Neural crest cell (in vitro differentiated cells): ENCODE measurements at places on chromosomes 4 and X.

GRCh38 chrX:110133735-110134370 is 130.9 kb downstream of the TMEM164 start:
- no peak for DNase-seq

DNA sequence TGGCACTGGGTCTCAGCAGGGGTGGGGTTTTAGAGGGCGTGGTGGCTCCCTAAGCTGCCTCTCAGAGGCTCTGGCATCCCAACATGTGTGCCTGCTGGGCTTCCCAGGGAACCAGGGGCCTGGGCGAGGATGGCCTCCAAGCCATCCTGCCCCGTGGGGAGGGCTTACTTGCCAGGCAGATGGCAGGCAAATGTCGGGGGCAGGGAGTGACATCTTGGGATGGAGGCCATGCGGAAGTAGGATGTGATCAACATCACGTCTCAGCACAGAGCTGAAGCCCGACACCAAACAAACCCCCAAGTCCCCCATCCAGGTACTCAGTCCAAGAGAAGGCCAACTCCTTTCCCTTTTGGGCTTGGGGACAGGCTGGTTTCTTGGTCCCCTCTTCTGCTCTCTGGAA is 4.7 kb downstream of the L1CAM start:
- no peak for DNase-seq

GRCh38 chrX:153827016-153827415 is 3.3 kb downstream of the PDZD4 start:
- no peak for DNase-seq

GRCh38 chrX:153958605-153959004 is 13.0 kb downstream of the HCFC1 start:
- DNase-seq: no peak

- peak; percentile 21 for DNase-seq
Observed at GRCh38 chrX:65451663-65452062, 82.9 kb downstream of the LAS1L start.

GRCh38 chr4:26873391-26874026 is 12.9 kb downstream of the STIM2 start:
- DNase-seq: no peak

DNA sequence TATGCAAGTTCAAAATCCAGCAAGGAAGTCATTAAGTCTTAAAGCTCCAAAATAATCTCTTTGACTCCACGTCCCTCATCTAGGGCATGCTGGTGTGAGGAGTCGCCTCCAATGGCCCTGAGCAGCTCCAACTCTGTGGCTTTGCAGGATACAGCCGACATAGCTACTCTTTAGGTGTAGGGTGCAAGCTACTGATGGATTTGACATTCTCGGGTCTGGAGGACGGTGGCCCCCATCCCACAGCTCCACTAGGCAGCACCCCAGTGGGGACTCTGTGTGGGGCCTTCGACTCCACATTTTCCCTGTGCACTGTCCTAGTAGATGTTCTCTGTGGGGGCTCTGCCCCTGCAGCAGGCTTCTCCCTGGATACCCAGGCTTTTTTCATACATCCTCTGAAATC is 333.2 kb upstream of the FGF13 start:
- DNase-seq: no peak

DNA sequence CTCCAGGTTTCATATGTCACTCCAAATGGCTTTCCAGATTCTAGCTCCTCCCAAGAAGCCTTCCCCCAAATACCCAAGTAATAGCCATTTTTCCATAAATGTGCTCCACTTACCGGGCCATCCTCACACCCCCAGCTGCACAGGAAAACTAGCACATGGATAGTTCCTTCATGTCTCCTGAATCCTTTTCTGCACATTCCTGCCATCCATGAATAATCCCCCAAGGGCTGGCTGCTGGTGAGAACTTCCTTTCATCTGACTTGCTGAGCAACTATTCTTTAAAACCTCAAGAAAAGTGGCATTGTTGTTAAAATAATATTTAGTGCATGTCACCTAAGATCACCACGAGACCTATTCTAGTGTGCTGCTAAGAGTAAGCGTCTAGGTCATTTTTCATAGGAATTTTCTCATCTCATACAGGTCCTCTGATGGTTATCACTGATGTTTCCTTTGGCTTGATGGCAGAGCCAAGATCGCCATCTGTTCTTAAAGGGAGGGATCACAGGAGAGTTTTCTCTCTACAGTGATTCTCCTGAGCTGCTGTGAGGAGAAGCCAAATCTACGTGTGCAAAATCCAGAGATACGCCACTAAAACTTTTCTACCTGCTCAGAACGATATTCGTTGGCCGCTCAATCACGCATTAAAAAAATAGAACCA is 71.3 kb downstream of the MAP3K15 start:
- no peak for DNase-seq

DNA sequence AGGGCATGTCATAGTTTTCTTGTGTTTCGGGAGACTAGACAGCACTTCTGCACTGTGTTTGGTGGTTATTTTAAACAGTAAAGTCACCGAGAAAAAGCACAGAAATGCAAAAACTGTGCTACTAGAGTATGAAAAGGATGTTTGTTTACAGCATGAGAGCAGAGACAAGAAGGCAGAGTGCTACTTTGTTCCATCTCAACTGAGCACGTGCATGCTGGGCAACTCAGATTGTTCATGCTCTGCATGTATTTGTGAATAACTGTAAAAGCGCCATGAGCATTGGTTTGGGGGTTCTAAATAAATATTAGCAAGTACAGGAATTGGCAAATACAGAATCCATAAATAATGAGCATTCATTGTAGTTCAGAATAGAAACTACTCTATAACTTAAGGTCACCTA is 7.4 kb downstream of the EVC start:
- DNase-seq: no peak

DNA sequence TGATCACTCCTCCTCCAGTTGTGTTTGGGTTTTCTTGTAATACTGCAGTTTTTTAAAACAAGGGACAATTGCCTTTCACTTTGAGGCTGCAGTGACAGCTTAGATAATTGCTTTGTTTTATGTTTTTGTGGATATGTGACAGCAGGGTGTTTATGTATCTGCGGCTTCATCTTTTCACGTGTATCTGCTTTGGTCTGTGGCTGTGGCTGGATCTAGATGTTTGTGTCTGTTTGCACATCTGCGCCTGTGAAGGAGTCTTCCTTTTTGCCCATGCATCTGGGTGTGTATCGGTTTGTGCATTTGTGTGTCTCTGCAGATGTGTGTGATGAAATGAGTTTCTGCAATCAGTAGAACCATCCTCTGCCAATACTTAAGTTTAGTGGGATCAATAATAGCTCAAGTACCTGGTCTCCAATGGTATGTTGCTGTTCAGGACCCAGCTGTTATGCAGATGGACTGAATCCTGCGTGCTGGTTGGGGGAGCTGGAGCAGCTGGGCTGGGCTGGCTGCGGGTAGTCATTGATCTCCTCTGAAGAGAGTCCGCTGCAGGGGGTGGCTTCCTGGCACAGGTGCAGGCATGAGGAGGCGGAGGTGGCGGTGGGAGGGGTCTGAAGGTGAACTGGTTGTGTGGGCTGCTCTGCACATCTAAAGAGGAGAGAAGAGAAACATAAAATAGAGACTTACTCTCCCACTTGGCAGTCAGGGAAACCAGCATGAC is 390.3 kb downstream of the SH2D1A start:
- DNase-seq: no peak

- no peak for DNase-seq
Observed at GRCh38 chr4:54184581-54184980, 44.5 kb upstream of the PDGFRA start.

DNA sequence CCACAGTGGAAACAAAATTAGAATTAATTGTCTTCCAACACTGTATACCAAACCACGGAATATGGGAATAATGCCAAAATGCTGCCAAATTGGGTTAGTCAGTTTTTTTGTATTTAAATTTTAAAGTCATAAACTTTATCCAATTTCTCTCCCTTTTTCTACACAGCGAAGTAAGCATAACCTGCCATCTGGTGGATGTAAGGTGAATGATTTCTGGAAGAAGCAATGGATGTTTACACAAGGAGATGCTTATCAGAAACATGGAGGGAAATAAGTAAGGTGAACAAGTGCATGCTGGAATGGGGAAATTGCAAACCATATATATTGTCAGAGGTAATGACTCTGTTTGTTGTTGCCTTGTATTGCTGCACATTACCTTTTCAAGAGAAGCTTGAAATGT is 691.9 kb downstream of the TECRL start:
- no peak for DNase-seq

GRCh38 chr4:825971-826330 is at the start of gene CPLX1:
Gene CPLX1 (minus strand): TSS chr4:826129. CDS start chr4:824522, 1,607 bp downstream.
- no peak for DNase-seq

GRCh38 chr4:104906276-104906675 is 240.4 kb upstream of the TET2 start:
- DNase-seq: no peak

DNA sequence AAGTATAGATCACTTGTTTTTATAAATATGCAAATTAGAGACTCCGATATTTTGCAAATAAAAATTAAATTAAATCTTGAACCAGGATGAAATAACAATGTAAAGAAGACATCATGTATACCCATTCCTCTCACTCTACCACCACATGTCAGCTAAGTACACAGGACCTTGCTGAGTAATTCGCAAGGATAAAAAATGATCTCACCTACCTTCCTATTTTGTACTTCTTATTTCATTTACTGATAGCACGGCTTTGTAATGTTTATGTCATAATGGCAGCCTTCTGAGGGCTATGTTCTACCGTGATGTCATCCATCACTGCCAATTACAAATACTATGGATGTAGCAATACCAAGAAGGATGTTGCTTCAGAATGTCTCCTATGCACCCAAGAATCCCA is 10.9 kb upstream of the SMR3B start:
- DNase-seq: no peak

GRCh38 chrX:110852180-110852579 is 56.6 kb upstream of the CHRDL1 start:
- DNase-seq: peak; percentile 30

DNA sequence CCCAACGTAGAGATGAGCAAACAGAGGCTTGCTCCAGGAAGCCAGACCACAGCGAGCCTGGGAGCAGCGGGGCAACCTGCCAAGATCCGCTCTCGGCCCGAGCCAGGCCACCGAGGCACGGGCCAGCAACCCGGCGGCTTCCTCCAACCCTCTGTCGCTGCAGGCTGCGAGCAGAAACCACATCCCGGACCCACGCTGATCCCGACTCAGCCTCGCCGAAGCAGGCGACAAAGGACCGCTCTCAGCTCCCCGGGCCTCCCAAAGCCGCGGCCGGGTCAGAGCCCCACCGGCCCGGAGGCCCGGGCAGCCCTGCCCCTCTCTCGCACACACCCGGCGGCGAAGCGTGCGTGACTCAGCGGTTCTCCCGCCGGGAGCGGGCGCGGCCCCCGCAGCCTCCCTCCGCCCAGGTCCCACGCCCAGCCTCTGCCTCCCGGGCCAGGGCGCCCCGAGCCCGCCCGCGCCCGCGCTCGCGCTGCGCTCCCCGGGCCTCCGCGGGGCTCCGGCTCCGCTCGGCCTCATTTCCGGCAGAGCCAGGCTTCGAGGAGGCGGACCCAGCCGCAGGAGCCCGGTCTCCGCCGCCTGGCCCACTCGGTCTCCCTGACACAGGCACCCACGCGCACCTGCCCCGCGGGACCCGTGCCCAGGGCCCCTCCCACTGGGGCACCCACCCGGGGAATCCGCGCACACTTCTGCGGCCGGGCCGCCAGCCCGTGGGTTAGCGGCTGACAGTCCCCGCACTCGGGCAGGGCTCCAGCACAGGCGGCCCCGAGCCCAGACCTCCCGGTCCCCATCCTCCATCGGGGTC is 1.7 kb downstream of the PPP2R2C start:
- no peak for DNase-seq

DNA sequence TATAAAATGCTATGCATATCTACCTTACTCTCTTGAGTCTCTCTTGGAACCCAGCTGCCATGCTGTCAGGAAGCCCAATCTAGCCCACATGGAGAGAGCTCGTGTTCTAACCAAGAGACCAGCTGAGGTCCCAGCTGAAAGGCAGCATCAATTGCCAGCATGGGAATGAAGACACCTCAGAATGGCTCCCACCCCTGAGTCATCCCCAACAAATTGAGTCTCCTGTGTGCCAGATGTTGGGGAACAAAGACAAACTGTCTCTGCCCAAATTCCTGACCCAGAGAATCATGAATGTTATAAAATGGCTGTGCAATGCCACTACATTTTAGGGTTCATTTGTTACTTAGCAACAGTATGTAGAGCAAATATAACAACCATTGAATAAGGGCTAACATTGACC is 105.2 kb upstream of the STX18 start:
- DNase-seq: no peak

DNA sequence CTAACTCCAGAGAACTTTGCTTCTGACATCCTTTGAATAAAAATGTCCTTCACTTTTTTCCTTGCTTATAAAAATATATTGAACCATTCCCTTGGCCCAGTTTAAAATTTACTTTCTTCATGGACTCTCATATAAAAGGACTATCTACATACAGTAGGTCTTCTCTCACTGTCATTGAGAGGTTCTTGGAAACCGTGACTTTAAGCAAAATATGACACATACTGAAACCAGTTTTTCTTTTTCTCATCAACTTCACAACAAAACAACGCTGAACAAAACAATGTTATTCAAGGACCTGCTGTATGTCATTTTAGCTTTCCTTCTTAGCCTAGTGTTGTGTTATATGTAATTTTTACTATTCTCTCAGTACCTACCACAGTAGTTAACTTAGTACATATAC is 496.8 kb downstream of the CENPC start:
- no peak for DNase-seq

DNA sequence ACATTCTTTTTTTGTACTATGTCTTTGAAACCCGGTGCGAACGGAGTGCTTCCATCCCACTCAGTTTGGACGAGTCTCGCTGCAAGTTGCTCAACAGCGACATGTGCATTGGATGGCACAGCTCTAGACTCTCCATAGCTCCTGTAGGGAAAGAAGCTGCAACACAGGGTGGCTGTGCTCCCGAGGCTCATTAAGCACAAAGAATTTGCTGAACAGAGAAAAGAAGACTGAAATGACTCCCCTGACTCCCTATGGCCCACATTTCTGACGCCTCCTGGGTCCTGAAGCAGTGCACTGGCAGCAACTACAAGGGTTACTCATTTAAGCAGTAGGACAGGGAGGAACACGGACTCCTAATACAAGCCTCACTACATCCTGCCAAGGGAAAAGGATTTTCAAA is 127.4 kb downstream of the SH3RF1 start:
- DNase-seq: no peak

GRCh38 chrX:10198254-10198653 is 41.5 kb downstream of the CLCN4 start:
- no peak for DNase-seq

GRCh38 chr4:17709763-17710068 is 71.7 kb downstream of the FAM184B start:
- no peak for DNase-seq

GRCh38 chrX:129472116-129472515 is 51.2 kb downstream of the SMARCA1 start:
- DNase-seq: no peak

- no peak for DNase-seq
Observed at GRCh38 chr4:14155803-14156202, 528.3 kb upstream of the BOD1L1 start.

DNA sequence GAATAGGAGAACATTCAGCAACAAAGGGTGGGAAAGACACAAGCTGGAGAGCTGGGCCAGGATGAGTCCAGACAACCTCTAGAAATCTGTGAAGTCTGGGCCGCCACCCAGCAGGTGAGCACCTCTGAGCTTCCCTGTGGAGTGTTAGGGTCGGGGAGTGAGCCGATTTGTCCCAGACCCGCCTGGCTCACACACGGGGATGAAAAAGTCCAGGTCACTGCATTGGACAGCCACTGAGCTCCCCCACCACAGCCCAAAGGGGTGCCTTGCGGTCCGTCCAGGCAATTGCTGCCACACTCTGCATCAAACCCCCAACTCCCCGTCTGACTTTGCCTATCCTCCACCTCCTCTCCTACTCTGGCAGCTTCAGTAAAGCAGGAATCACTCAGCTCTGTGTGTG is 38.7 kb downstream of the NHSL2 start:
- DNase-seq: no peak
